ENCODE measurements at places on chromosomes 12 and 14.

DNA sequence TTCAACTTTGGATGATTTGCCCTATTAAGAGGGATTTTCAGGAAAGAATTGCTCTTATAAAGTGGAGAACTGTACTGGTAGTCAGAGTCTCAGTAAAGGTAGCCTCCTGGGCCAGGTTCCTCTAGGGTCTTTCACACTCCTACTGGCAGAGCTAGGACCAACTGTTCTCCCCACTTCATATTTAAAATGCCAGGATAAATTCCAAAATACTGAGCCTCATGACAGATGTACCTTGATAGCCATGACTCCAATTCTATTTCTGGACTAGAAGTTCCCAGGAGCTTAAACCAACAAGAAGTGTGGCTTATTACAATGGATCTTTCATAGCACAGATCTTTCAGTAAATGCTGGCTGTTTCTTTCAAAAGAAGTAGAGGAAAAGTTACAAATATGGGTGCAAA is 126.5 kb downstream of the C12orf75 start:
- no peak for DNase-seq

GRCh38 chr14:23629832-23630396 is 6.2 kb upstream of the DHRS2 start:
- no peak for DNase-seq

DNA sequence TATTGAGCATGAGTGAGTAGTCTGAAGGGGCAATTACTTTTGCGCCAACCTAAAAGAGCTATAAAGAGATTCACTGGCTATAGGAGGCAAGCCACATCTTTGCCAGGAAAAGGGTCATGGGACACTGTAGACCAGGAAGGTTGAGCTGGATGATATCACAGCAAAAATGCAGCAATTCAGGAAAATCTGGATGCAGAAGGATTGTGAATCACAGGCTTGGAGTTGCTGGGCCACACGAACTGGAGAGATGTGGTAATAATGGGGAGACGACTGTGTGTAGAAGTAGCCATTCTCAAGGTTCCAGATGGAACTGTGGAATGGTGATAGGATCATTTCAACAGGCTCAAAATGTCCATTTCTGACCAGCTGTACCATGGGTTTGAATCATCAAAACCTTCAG is 151.4 kb upstream of the DAAM1 start:
- DNase-seq: no peak

- peak; percentile 82 for DNase-seq
These were observed 257.8 kb upstream of the BTG1 start for GRCh38 chr12:92403210-92404175.

GRCh38 chr12:69136931-69137613 is 102.3 kb upstream of the CPSF6 start:
- DNase-seq: no peak

Measured in activated CD4-positive, alpha-beta T cell treated with anti-CD3 and anti-CD28 coated beads, Interleukin-2, amount 10 ng/mL, durations not matched to agents 7 days and 5 days (primary cell).